T-helper 1 cell (primary cell): ENCODE measurements at places on chromosomes 2 and 18.

GRCh38 chr2:161123531-161124030 is 36.6 kb upstream of the TANK start:
- DNase-seq = no peak

- no peak for DNase-seq
These were observed 219.0 kb downstream of the SH3BP4 start for GRCh38 chr2:235170536-235171521.

- no peak for DNase-seq
These were observed 6.4 kb upstream of the SPATS2L start for GRCh38 chr2:200300065-200300464.

GRCh38 chr18:23881778-23882177 is 132.8 kb upstream of the TTC39C start:
- DNase-seq = no peak

DNA sequence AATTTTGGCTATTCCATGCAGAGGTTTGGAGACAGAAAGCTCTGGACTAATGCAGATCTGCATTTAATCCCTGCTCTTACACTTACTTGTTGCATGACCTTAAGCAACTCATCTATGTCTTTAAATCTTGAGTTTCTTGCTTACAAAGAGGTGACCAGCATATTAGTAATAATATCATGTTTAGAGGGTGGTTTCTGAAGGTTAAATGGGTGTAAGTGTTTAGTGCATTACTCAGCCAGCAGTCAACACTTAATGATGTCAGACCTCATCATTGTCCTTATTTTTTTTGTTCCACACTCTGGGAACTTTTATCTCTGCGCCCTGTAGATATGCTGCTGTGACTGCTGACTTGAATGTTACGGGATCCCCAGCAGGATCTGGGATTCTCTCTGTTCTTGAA is 1.7 kb downstream of the IL1RL1 start:
- no peak for DNase-seq

GRCh38 chr2:200302940-200303727 is 3.4 kb upstream of the SPATS2L start:
- peak; percentile 34 for DNase-seq

DNA sequence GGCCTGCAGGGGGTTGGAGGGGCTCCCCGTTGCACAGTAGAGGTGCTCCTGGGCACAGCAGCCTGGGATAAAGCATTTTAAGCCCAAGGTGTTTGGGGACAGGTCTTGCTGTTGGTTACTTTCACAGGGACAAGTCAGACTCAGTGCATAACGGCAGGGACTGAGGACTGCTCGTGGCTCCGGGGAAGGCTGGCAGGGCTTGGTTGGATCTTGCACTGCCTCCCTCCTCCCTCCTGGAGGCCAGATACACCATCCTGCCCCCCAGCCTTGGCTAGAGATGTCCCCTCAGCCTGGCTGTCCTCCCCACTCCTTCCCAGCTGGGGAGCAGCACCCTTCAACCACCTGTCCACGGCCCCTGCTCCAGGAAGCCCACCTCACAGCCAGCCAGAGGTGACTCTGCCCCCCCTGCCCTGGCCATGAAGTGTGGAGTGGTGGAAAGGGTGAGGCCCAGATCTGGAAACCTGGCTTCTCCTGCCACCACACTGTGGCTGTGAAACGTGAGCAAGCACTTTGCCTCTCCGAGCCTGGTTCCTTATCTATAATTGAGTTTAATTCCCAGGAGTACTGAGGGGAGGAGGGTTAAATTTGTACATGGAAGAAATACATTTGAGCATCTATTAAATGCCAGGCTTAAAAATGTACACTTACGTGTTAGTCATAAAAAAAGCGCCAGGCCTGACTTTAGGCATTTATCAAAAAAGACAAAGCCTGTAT is 67.1 kb upstream of the TAF1B start:
- DNase-seq = no peak

DNA sequence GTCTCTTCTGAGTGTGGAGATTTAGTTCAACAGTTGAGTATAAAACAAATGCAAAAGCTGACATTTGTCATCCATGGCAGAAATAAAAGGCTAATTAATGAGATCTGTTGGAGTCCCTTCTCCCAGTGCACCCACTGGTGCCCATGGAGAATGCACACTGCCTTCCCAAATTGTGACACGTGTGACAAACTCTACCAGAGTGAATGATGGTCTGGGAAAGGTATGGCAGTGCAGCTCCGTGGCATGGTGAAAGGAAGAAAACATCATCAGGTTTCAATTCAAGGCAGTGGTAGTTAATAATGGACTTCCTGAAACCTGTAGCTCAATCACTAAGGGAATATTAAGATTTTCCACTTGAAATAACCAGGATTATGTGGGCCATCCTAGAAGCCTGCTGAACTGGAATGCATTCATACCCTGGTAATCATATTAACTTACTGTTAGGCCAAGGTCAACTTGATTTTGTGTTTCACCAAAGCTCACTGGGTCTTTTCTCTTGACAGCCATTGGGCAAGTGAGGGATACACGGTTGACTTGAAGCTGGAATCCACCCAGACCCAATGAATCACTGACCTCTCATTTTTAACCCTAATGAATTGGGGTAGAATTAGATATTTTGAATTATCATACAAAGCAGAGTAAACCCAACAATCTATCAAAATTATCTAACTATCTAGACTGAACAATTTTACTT is 167.6 kb downstream of the AFF3 start:
- DNase-seq = no peak

DNA sequence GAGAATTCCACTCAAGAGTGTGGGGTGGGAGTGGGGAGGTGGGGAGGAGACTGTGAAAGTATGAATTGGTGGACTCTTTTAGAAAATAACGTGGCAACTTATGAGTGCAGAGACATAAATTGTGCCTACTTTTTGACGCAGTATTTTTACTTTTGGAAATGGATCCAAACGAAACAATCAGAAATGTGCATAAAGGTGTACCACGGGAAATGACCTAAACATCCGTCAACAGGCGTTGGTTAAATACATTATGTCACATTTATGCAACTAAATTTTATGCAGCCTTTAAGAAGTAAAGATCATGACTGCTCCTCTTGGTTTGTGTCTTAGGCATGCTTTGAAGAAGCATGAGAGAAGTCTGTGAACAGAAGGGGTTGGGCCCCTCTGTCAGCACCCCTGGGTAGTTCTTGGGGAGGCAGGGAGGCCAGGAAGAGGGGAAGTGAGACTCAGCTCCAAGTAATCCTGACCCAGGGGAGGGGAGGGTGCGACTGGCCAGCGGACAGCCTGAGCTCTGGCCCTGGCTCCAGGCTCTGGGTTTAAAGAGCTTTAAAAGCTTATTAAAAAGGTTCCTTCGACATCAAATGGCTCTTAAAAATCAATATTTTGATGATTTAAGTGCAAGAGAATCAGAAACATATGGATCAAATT is 126.4 kb upstream of the HAAO start:
- no peak for DNase-seq

DNA sequence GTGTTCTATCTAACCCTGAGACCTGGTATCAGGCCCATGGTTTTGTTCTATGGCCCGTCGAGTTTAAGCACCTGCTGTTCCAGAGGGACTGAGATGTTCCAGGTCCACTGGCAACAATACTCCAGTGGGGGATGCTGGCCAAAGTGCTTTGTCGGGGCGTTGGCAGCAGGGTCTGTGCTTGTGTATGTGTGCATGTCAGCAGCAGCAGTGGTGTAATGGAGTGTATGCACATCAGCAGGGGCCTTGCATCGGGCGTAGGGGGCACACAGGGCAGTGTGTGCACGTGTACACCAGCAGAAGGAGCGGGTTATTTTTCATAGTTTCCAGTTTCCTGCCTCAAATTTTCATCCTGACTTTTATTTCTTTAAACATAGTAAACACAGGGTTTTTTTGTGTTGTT is 37.8 kb upstream of the THUMPD2 start:
- DNase-seq = no peak

- no peak for DNase-seq
These were observed 84.2 kb upstream of the GPC1 start for GRCh38 chr2:240351088-240351741.

- no peak for DNase-seq
These were observed 20.6 kb downstream of the MBD2 start for GRCh38 chr18:54203914-54204313.

- DNase-seq = no peak
These were observed 20.0 kb upstream of the SLC8A1 start for GRCh38 chr2:40471866-40472265.

DNA sequence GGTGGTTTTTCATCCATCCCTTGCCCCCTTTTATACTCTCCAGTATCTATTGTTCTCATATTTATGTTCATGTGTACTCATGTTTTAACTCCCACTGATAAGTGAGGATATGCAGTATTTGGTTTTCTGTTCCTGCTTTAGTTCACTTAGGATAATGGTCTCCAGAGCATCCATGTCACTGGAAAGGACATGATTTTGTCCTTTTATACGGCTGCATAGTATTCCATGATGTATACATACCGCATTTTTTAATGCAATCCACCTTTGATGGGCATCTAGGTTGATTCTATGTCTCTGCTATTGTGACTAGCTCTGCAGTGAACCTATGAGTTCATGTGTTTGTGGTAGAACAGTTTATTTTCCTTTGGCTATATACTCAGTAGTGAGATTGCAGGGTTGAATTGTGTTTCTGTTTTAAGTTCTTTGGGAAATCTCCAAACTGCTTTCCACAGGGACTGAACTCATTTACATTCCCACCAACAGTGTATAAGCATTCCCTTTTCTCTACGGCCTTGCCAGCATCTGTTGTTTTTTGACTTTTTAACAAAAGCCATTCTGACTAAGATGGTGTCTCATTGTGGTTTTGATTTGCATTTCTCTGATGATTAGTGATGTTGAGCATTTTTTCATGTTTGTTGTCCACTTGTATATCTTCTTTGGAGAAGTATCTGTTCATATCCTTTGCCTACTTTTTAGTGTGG is 420.2 kb downstream of the THSD7B start:
- no peak for DNase-seq
